Stimulated activated CD8-positive, alpha-beta memory T cell treated with anti-CD3 and anti-CD28 coated beads, Interleukin-7, amount 100 ng/mL, for 4 hours (primary cell): ENCODE measurements at places on chromosomes 7 and 10.

DNA sequence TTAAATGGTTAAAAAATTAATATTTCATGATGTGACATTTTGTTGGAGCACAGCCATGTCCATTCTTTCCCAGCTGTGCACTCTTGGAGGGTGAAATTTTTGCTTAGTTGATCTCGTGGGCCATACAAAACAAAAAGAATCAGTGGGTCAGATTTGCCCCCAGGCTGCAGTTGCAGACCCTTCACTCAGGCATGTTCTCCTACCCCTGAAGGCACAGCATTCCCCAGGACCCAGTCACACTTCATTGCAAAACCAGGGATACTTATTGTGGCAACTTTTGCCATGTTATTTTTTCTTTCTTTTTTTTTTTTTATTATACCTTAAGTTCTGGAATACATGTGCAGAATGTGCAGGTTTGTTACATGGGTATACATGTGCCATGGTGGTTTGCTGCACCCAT is 6.0 kb downstream of the TAS2R40 start:
- DNase-seq: no peak

GRCh38 chr10:22911889-22912762 is 15.7 kb upstream of the ARMC3 start:
- DNase-seq: no peak

GRCh38 chr10:62054830-62055229 is 153.3 kb downstream of the ARID5B start:
- DNase-seq: no peak

- no peak for DNase-seq
Observed at GRCh38 chr10:8327140-8327423, 272.6 kb downstream of the GATA3 start.

DNA sequence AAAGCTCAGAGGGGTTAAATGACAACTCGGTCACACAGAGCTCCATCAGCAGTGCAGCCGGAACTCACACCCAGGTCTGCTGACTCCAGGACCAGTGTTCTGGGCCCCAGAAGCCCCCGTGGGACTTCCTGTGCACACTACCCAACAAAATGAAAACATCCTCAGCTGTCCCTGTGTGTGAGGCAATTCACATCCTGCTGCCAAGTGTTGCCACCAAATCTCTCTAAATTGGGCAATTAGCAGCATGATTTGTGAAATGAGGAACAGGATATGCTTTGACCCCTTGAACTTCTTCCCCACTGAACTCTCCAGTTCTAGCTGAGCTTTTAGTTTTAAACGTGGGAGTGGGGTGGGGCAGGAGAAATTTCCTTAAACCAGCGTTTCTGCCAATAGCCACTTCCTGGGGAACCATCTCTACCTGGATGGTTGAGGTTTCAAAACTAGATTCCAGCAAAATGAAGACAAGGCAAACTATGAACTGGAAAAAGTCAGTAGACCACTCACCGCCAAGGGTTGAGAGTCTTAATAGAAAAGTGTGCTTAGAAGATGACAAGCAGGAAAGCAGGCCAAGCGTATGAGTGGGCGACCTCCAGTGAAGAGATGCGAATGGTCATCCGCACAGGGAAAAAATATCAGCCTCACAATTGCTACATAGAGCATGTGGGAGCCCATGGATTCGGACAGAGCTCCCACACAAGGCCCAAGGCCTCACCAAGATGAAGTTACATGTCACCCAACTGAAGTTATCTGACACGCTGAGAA is 51.9 kb upstream of the CHST15 start:
- DNase-seq: no peak

DNA sequence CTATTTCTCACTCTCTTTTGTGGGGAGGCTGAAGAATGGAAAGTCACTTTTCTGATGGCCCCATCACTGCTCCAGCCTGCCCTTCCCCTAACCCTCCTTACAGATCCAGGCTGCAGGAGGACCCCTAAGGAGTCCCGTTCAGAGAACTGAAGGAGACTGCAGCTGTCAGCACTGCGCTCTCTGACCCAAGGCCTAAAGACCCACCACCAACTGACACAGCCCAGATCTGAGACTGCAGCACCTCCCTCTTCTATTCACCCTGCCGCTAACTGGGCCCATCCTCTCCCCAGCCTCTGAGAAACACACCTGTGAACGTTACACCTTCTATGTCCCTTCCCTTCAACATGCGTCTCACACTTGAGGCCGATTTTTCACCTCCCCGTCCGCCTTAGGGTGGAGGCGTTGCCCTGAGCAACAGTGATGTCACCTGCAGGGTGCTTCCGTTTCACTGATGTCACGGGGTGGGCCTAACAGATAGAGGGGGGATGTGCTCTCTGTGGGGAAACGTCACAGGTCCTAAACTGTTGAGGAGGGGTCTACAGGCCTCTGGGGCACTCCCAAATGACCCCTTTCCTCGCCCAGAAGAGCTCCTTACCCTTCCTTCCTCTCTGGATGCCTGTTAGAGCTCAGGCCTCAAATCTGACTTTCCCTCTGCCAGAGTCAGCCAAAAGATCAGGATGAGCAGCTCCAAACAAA is 5.1 kb downstream of the ITPRIP start:
- peak; percentile 44 for DNase-seq

- no peak for DNase-seq
Observed at GRCh38 chr7:96838481-96838880, 128.8 kb upstream of the SEM1 start.

DNA sequence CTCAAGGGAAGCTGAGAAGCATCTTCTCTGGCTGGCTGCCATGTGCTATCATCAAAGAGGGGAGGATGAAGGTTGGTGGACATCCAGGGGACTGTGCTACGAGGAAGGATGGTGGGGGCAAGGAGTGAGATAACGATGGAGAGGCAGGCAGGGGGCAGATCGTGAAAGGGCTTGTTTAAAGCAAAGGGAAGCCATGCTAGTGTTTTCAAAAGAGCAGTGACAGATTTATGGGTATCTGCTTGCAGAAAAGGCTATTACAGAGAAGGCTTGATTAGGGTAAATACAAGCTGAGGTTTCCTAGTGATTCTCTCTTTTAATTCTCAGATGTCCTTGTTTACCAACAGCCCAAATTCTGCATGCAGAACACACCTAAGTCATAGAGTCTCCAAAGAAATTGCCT is 88.9 kb upstream of the MKX start:
- DNase-seq: no peak

- no peak for DNase-seq
Observed at GRCh38 chr7:155369766-155370165, 72.1 kb downstream of the INSIG1 start.

DNA sequence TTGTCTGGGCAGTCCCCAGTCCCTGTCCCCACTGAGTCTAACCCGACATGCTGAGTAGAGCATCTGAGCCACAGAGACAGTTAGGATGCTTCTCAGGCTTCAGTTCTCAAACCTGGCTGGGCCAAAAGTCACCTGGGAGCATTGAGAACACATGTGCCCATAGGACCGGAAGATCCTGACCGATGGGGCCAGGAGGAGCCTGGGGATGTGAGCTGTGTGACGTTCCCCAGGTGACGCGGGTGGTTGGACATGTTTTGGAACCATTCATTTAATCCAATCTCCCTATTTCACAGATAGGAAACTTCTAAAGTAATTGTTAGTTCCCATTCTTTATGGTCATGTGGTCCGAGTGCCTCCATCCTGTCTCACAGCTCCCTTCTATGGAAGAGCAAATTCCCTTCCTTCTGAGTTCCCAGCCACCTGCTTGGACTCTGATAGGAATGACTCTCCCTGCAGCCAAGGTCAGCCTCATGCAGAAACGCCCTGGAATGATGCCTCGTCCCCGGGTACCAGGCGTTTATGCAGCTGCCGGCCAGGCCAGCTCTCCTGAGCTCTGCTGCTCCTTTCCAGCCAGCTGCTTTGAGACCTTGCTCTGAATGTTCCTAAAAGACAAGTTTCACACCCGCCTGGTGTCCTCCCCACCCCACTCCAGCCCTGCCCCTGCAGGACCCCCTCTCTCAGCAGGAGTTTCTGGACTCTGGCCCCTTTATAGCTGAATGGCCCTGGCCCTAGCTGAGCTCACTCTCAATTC is 166.5 kb upstream of the RHEB start:
- DNase-seq: no peak

DNA sequence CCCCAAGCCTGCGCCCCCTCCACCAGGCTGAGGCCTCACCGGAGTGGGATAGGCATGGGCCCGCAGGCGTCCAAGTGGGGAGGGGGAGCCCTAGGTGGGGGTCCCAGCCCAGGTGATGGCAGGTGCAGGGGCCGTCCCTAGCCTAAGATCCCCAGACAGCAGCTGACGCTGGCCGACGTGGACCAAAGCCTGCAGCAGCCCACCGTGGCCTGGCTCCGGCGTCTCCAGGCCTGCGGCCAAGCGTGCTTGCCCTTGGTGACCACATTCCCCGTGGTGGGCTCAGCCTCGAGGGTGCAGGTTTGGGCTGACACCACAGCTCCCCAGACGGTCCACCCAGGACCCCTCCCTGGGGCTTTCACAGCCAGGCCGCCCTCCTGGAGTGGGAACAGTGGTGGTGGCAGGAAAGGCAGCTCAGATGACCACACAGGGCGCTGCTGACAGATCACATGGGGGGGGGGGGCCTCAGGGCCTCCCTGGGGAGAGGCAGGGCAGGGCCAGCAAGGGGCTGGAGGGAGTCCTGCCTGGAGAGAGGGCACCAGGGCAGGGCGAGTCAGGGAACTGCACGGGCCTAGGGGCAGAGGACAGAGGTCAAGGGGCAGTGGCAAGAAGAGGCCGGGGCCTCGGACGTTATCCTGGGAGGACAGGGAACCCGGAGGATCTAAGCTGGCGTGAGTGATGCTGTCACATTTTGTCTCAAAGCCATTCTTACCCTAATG is 767 bp upstream of the ADAM8 start:
- no peak for DNase-seq

GRCh38 chr10:608331-609261 is 80.9 kb downstream of the DIP2C start:
- DNase-seq: no peak

DNA sequence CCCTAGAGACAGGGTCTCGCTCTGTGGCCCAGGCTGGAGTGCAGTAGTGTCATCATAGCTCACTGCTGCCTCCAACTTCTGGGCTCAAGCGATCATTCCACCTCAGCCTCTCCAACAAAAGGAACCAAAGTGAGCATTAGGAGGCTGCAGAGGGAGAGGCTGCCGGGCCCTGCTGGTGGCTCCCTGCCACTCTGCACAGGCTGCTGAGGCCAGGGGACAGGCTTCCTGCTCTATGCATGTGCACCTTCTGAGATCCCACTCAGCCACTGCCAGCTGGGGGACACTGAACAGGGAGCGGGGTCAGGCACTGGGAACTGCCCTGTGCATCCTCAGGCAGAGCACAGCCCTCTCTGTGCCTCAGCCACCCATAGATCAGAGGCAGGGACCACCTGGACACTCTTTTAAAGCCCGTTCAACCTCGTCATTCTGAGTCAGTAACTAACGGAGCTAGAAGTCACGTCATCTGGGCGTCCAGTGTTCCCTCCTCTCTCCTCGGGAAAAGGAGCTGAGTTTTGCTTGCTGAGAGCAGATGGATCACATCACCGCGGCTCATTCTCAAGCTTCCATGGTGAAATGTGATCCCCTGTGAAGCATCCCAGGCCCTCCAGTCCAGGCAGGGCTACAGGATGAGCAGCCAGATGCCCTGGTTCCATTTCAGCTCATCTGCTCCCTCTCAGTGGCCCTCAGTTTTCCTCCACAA is 109.6 kb downstream of the MYL10 start:
- no peak for DNase-seq

- DNase-seq: no peak
Observed at GRCh38 chr10:47094636-47095035, 183.4 kb downstream of the PTPN20 start.

DNA sequence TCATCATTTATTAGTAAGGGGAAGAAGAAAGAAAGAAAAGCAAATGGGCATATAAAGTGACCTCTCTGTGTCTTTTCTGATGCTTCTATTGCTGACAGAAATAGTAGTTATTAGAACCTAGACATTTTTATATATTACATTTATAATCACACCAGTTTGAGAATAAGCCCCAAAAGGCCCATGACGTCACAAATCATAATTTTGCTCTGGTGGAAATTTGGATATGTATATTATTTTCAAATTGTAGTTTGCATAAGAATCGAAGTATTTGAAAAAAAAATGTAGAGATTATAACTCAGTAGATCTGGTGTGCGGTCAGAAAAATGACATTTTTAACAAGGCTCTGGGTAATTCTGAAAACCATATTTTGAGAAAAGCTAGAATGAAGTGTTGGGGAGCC is 101.2 kb upstream of the STEAP1 start:
- no peak for DNase-seq

GRCh38 chr10:46544989-46545791 is 11.3 kb downstream of the GPRIN2 start:
- no peak for DNase-seq

GRCh38 chr7:34138483-34138882 is 233.1 kb downstream of the BMPER start:
- no peak for DNase-seq

DNA sequence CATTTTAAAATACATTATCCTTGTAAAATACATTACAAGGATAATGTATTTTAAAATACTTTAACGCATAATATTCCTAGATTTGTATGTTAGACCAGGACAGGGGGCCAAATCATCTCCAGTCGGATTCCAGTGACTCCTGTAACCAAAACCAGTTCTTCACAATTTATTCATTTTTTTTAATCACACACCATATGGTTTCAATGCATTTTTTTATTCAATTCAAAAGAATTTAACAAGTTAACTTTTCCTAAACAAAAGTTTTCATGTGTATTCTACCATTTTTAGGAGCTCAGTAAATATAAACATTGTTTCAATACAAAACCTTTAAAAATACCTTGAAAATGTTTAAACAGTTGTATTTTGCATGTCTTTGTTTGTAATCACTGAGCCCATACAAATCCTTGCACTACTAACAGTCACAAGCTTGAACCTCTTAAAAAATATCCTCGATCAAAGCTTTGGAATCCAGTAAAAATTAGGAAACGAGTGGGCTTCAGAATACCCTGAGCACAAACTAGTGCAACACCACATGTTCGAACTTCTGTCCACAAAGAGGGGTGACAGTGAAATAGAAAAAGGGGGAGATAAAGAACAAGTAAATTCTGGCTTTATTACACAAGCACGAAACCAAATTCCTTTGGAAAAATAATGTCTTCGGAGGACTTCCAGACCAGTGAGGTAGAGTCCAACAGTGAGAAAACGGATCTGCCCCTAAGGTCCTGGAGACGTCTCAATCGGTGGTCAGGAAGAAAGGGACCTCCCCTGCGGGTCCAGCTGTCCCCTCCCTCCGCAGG is 1.6 kb downstream of the CCDC71L start:
- no peak for DNase-seq

DNA sequence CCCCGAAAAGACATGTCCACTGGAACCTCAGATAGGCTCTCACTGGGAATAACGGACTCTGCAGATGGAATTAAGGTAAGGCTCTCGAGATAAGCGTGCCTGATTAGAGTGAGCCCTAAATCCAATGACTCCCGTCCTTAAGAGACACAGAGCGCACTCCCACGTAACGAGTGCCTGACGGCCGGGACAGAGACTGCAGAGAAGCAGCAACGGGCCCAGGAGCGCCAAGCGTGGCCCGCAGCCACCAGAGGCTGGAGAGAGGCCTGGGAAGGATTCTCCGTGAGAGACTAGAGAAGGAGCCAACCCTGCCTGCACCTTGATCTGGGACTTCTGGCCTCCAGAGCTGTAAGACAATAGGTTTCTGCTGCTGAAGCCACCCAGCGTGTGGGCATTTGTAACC is 20.0 kb upstream of the TNRC18 start:
- no peak for DNase-seq

GRCh38 chr7:21305455-21306235 is 122.2 kb upstream of the SP4 start:
- DNase-seq: no peak
